ENCODE measurements at places on chromosomes 3 and 15. TPM values are rescaled to one million over a fixed set of nuclear protein-coding genes. Genes with fewer than 3 reads are reported as not detected.
A peak's percentile ranks its signal among the peaks of the same experiment; 100 is the strongest.

Gene WDR76
- 12.1 TPM for polyA plus RNA-seq

Gene TIMP4
- polyA plus RNA-seq, result 1.8 TPM

DNA sequence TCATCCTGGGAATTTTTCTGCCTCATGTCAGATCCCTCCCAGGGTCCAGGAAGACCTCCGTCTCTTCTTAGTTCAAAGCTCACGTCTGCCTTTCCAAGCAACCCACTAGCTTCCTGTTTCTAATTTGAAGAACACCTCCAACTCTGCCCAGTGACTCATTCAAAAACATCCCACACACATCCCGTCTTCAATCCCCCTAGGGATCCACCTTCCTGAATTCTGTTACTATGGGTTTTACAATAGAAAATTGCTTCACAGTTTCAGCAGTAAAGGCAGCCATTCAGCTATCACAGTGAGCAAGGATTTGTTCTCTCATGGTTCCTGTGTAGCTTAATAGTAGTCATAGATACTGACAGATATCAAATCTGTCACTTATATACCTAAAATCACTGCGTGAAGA lies 308.3 kb upstream of the CCDC54 start:
- peak; percentile 17 for DNase-seq

- DNase-seq, result no peak
These were observed 36.1 kb downstream of the FMN1 start for GRCh38 chr15:33158366-33158765.

DNA sequence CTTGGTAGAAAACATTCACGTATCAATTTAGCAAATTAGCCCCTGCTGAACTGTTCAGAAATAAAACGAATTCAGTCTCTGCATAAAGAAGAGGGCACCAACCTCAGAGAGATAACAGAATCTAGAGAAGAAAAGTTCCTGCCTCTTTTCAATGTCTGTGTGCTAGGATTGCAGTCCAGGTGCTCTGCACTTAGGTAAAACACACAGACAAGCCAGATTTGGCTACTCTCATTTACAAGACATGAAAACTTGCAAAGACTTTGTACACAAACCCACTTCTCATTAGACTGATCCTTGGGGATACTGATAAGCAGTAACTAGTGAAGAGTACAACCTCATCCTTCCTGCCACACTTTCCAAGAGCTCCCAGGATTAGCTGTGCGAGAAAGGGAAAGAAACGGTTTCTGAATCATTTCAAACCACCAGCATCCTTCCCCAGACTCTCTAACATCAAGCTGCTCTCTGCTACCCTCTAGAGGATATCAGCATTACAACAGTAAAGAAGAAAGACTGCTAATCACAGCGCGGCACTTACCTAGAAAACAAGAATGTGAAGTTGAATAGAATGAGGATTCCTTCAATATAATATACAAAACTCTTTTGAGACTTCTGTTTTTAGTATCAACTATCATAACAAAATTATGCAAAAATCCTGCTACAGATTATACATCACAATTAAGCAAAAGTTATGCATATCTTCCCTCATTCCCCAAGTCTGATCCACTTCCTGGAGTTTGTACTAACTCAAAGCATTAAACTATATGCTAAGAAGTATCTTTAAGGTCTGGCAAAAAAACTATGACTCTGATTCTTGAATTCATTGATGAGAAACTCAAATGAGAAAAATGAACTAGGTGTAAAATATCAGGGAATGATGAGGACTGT lies 306.4 kb downstream of the MAGI1 start:
- DNase-seq, result peak; percentile 70

DNA sequence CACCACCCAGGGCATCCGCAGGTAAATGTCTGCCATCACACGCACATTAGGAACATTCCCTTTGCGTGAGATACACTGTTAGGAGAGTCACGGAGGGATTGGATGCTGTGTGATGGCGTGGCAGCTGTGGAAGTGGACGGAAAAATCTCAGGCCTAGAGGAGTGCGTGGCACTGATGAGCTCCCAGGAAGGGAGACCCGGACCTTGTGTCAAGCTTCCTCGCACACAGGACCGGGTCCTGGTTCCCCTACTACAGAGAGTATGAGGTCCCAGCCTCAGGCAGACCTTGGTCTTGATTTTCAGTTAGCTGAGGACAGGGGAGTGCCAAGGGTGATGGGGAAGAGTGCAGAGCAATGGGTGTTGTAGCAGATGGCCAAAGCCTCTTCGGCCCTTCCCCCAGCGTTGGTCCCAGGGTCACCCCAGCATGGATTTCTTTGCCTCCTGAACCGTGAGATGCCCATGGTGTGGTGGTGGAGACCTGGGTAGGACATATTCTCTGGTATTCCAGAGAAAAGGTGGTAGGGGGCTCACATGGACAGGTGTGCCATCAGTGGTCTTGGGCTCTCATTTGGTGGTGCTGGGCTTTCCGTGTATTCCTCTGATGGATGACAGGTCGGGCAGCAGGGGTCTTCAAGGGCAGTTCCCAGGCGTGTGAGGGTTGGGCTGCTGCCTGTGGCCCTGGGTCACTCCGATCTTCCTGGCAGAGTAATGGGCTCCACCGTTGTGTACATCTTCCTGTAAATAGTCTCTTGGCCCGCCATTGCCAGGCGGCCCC lies 105.1 kb downstream of the SNRPN start:
- DNase-seq, result no peak

DNA sequence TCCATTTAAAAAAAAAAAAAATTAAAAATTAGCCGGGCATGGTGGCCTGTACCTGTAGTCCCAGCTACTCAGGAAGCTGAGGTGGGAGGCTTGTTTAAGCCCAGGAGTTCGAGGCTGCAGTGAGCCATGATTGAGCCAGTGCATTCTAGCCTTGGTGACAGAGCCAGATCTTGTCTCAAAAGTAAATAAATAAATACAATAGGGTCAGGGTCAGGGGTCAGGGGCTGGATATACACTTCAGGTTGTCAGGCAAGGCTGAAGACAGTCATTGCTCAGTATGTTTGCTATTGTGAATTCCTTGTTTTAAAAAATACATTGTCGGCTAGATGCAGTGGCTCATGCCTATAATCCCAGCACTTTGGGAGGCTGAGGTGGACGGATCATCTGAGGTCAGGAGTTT lies 8.1 kb upstream of the TKT start:
- no peak for DNase-seq

Gene SYNPR
- polyA plus RNA-seq, result not detected

- no peak for DNase-seq
These were observed 270.8 kb downstream of the UACA start for GRCh38 chr15:70492240-70493177.

DNA sequence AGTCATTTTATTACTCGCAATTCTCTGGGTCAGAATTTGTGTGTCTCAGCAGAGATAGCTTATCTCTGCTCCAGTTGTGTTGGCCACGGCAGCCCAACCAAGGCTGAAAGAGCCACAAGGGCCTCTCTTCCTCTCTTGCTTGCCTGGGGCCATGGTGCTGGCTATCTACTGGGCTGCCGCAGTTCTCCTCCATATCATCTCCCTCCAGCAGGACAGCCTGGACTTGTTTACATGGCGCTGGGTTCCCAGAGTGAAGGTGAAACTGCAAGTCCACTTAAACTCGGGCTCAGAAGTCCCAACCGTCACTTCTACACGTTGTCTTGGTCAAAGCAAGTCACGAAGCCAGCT lies 134.8 kb downstream of the UACA start:
- DNase-seq, result no peak

Gene TIGIT
- 0.41 TPM for polyA plus RNA-seq

GRCh38 chr3:128222796-128223385 lies 69.6 kb downstream of the EEFSEC start:
- no peak for DNase-seq

GRCh38 chr15:61032600-61033286 lies 196.4 kb downstream of the RORA start:
- DNase-seq, result no peak

GRCh38 chr3:21062831-21063294 lies 688.1 kb downstream of the ZNF385D start:
- peak; percentile 81 for DNase-seq

GRCh38 chr3:35666888-35667287 lies 27.6 kb downstream of the ARPP21 start:
- DNase-seq, result no peak

DNA sequence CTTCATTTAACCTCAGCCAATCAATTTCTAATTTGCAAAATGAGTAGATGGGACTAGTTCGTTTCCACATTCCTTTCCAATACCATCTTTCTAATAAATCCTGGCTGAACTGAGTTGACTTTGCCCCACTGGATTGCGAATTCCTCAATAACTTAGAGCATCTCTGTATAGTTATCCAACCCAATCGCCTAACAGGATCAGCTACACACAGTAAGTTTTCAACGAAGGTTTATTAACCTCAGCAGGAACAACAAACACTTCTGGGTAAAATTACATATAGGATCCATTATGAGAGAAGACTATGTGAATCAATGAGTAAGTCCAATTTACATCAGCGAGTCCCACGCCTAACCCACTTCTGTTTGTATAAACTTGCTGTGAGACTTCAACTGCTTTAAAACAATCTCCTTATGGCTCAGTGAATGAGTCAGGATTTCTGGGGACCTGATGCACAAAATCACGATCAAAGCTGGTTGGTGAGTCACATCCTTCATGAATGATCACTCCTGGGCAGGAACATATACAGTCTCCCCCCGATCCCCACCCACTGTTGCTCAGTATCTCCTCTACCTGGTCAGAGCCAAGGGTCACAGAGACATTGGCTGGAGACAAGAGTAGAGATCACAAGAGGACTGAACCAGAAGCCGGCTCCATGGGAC lies 142.8 kb downstream of the EDEM1 start:
- no peak for DNase-seq

DNA sequence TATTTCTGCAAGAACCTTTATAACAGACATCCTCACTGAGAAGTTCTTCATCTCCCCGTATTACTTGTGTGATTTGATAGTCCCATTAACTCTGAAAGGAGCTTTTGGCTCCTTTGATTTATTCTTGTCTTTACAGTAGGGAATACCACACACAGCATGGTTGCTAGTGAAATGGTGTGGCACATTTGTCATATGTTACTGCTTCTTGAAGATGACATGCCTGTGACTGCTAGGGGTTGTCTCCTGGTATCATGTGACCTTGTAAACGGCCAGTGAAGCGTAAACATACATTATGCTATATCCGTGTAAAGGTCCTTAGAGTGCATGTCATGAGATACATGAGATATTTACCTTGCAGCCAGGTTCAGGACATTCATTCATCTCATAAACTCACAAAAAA lies 197.9 kb downstream of the RYR3 start:
- no peak for DNase-seq

Gene PLA2G4E
- polyA plus RNA-seq, result 1.7 TPM

DNA sequence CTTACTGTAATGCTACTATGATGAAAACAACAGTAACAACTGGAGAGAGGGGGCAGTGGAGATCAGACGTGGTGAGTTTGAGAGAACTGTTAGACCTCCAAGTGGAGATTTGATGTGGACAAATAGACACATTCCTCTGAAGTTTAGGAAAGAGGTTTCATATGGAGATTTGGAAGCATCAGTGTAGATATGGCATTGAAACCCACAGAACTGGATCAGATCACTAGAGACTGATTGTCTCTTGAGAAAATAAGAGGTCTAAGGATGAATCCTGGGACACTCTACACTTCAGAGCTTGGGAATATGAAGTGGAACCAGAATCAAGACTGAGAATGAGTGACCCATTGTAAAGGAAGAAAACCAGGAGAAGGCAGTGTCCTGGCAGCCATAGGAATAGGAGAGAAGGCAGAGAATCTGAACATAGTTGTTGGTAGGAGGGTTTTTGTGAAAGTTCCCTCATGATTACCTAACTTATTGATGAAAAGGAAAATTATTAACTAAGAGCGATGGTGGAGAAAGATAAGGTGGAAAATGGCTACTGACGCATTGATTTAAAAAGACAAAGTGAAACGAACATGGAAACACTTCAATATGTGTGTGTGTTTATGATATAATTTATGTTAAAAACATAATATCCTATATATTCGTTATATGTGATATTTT lies 29.7 kb upstream of the PYDC2 start:
- DNase-seq, result no peak

DNA sequence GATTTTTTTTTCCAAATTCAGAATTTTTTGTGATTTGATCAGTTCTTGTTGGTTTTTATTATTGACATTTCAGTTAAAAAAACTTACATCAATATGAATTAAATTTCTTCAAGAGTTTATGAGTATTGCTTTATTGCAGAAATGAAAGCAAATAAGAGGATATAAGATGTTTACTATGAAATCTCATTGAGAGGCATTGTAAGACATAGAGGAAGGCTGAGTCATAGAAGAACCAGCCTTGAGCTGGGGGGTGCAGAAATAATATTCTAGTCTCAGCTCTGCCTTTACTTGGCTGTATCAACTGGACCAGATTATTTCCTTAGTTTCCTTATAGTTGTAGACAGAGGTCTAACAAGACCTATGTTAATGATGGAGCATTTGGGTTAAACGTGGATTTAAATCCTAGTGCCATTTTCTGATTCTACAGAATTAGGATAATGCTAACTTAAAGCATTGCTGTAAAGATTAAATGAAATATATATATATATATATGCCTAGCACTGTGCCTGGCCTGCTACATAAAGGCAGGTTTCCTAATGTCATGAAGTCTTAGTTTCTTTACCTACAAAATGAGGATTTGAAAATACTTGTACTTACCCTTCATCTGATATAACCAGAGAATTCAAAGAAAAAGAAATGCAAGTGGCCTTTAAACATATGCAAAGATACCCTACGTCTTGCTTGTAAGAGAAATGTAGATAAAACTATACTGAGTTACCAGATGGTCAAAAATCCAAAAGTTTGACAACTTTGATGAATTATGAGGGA lies 7.3 kb downstream of the FAM98B start:
- no peak for DNase-seq

DNA sequence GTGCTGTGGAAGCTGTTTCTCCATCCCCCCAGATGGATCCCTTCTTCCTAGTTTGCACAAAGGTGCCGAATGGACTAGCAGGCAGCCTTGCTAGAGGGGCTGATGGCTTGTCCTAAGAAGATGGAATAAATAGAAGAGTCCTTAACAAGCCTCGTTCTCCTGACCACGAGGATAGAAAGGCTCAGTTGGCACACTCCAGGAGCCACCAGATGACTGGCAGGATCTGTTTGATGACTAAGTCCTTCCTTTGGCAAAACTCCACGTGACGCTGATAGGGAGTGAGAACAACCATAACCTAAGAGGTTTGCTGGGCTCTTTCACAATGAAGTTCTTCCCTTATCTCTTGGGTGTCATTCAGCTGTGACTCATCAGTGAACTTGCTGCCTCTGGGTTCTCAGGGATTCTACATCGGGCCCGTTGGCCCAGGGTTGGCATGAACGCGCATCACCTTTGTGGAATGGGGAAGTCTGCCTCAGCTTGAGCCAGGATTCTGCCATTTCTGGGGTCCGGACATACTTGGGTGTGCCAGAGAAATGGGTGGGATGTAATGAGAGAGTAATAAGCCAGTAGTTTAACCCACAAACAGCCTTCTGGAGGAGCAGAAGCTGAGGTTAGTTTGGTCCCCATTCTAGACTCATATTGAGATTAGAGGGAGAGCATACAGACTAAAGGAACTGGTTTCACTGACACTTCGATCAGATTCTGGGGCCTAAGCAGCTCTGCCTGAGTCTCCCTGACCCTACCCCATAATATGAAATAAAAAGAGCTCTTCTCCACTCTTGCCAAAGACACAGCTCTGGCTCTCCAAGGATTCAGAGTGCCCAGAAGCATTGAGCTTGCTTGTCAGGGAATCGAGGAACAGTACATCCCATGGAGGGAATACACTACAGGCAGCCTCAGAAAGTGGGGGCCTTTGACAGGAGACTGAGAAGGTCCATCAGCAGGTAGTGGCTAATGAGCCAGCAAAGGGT lies 2.0 kb upstream of the MELTF start:
- no peak for DNase-seq

- DNase-seq, result no peak
These were observed 35.6 kb upstream of the FILIP1L start for GRCh38 chr3:100149713-100150415.

Gene IFRD2
- 53.7 TPM for polyA plus RNA-seq

Gene MAP4
- 296 TPM for polyA plus RNA-seq

Gene EPHA3
- 27.7 TPM for polyA plus RNA-seq

GRCh38 chr3:44892689-44893088 lies 18.3 kb downstream of the TGM4 start:
- DNase-seq, result no peak
